ENCODE measurements at places on chromosomes 11 and 22. TPM values are rescaled to one million over a fixed set of nuclear protein-coding genes. Genes with fewer than 3 reads are reported as not detected.

Gene PPP6R3
- total RNA-seq: 131 TPM

Gene LARGE1
- total RNA-seq: 8.2 TPM

Gene MS4A18
- total RNA-seq: not detected

Gene SLC6A5
- total RNA-seq: not detected

Gene CABP4
- total RNA-seq: not detected

Gene CYP2D6
- 0.33 TPM for total RNA-seq

Gene ADORA2A
- 3.1 TPM for total RNA-seq

Gene MPEG1
- not detected for total RNA-seq

Gene KCNJ1
- total RNA-seq: not detected

Gene SPON1
- total RNA-seq: under 0.01 TPM

Gene SCGB1D2
- not detected for total RNA-seq

Gene C11orf52
- 8.1 TPM for total RNA-seq

Gene NXPE4
- total RNA-seq: not detected

Gene CSF2RB
- 6.9 TPM for total RNA-seq

Gene ADM2
- total RNA-seq: 0.79 TPM

Gene LRRC74B
- not detected for total RNA-seq

Gene NRXN2
- total RNA-seq: 0.87 TPM

Gene PKP3
- 687 TPM for total RNA-seq

Gene RAG1
- total RNA-seq: 3.3 TPM

Gene KRTAP5-10
- not detected for total RNA-seq

Gene FERMT3
- 0.43 TPM for total RNA-seq

Gene SYTL2
- 2.7 TPM for total RNA-seq

Gene HEPHL1
- total RNA-seq: under 0.01 TPM

Gene KLHL35
- total RNA-seq: 3.7 TPM

Gene MIAT
- 0.79 TPM for total RNA-seq

Gene YAP1
- 356 TPM for total RNA-seq

Gene FIBIN
- total RNA-seq: under 0.01 TPM

All from placental epithelial cell (primary cell).